Sciatic nerve (tissue), 2 donors: ENCODE measurements at places on chromosomes 12 and 14. TPM values are rescaled to one million over a fixed set of nuclear protein-coding genes. Genes with fewer than 3 reads are reported as not detected.

Gene PEBP1
- total RNA-seq: 337 TPM

Gene SCYL2
- 54.1 TPM for total RNA-seq

Gene FOXA1
- total RNA-seq: 0.94 TPM

Gene WNT5B
- 10.6 TPM for total RNA-seq

Gene CYP46A1
- total RNA-seq: 2.5 TPM
